GM23338 (cell line): ENCODE measurements at places on chromosomes 16 and 17. TPM values are rescaled to one million over a fixed set of nuclear protein-coding genes. Genes with fewer than 3 reads are reported as not detected.

The PMFBP1 gene
- total RNA-seq, result 1.3 and 2.6 TPM in 2 replicates

The IRX5 gene
- total RNA-seq, result 0.07 and 0.35 TPM in 2 replicates

The TNFSF12 gene
- 1.6 and 6.0 TPM in 2 replicates for total RNA-seq

The CD300LB gene
- not detected in 2 replicates for total RNA-seq

The KCNH4 gene
- total RNA-seq, result 0.08 and 0.49 TPM in 2 replicates

The OR1F1 gene
- 0.38 TPM in 1 of 2 replicates, not detected in the other for total RNA-seq

The TMEM106A gene
- 0.78 and 1.5 TPM in 2 replicates for total RNA-seq

The OR2C1 gene
- not detected in 2 replicates for total RNA-seq

The ZNF747 gene
- total RNA-seq, result 10.8 and 12.6 TPM in 2 replicates

The KRT16 gene
- total RNA-seq, result not detected in 2 replicates

The TERB1 gene
- total RNA-seq, result not detected in 2 replicates

The KRTAP2-1 gene
- not detected in 2 replicates for total RNA-seq

The AXIN2 gene
- 28.2 and 32.7 TPM in 2 replicates for total RNA-seq

The C1QL1 gene
- 4.9 and 14.4 TPM in 2 replicates for total RNA-seq

The CHST4 gene
- 16.7 and 17.8 TPM in 2 replicates for total RNA-seq

The BCL6B gene
- 4.2 and 4.5 TPM in 2 replicates for total RNA-seq

The CYGB gene
- total RNA-seq, result 1.7 and 2.1 TPM in 2 replicates

The KRTAP4-12 gene
- total RNA-seq, result not detected in 2 replicates

The CIAO2B gene
- total RNA-seq, result 85.0 and 92.4 TPM in 2 replicates

The C17orf113 gene
- total RNA-seq, result 1.8 and 2.1 TPM in 2 replicates

The CD300A gene
- 0.45 and 0.70 TPM in 2 replicates for total RNA-seq

The MIEF2 gene
- total RNA-seq, result 24.9 and 26.5 TPM in 2 replicates

The MYH13 gene
- total RNA-seq, result not detected in 2 replicates

The CLEC18B gene
- 0.31 TPM in 1 of 2 replicates, not detected in the other for total RNA-seq

The MAP2K6 gene
- total RNA-seq, result 26.3 and 27.0 TPM in 2 replicates

The EZH1 gene
- total RNA-seq, result 16.3 and 16.9 TPM in 2 replicates

The ITGAL gene
- 0.07 TPM in 1 of 2 replicates, not detected in the other for total RNA-seq

The PTGES3L gene
- total RNA-seq, result 2.3 and 7.7 TPM in 2 replicates

The CDC6 gene
- 75.5 and 79.9 TPM in 2 replicates for total RNA-seq

The SLC13A2 gene
- total RNA-seq, result not detected in 2 replicates

The KRT12 gene
- total RNA-seq, result not detected in 2 replicates

The HOXB13 gene
- not detected in 2 replicates for total RNA-seq

The SYCE1L gene
- 0.74 and 3.9 TPM in 2 replicates for total RNA-seq

The EEF2K gene
- total RNA-seq, result 23.9 and 26.8 TPM in 2 replicates

The NSMCE1 gene
- 30.6 and 33.9 TPM in 2 replicates for total RNA-seq

The SLC47A1 gene
- total RNA-seq, result 1.9 and 4.5 TPM in 2 replicates

The AANAT gene
- 0.28 and 1.3 TPM in 2 replicates for total RNA-seq

The TMEM92 gene
- 7.3 and 9.7 TPM in 2 replicates for total RNA-seq

The PIK3R6 gene
- 0.24 TPM in 1 of 2 replicates, not detected in the other for total RNA-seq

The PRR29 gene
- total RNA-seq, result 0.74 and 1.3 TPM in 2 replicates

The DLX4 gene
- 0.10 and 0.58 TPM in 2 replicates for total RNA-seq

The SRL gene
- total RNA-seq, result not detected in 2 replicates

The PLD6 gene
- not detected in 2 replicates for total RNA-seq

The LGALS9B gene
- not detected in 2 replicates for total RNA-seq

The RND2 gene
- total RNA-seq, result 20.8 and 22.9 TPM in 2 replicates

The GRAP gene
- 0.24 and 0.27 TPM in 2 replicates for total RNA-seq

The MLKL gene
- 7.5 and 9.7 TPM in 2 replicates for total RNA-seq

The MYH8 gene
- not detected in 2 replicates for total RNA-seq

The RNF112 gene
- 1.5 and 4.1 TPM in 2 replicates for total RNA-seq
